Fibroblast of skin of left quadriceps (primary cell): ENCODE measurements at places on chromosomes 5 and 9.

- no peak for DNase-seq
These were observed 142.3 kb downstream of the TSSK1B start for GRCh38 chr5:113292462-113292861.

GRCh38 chr9:73031350-73031749 is 78.5 kb upstream of the ALDH1A1 start:
- DNase-seq, result no peak

DNA sequence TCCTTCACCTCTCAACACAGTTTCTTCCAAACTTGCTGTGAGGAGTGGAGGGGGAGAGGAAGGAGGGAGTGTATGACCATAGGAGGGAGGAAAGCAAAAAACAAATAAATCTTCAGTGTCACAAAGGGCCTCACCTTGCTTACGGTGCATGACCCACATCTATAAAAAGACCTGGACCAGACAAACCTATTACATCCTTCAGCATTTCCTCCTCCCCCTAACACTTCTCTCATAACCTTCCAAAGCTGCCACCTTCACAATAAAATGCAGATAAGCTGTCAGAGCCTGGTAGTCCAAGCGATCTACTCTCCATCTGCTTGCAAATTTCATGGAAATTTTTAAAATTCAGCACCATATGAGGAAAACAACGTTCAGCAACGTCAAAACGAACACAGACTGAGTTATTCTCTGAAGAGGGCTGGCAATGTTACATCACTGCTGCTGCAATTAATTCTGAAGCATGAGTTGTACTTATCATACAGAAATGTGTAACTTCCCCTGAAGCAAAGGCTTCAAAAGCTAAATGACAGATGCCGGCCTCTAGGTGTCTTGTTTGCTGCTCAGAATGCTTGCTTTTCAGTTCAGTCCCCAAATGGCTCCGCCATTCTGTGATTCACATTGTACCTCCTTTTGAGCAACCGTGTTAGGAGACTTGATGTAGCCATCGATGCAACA is 62.9 kb downstream of the EFNA5 start:
- no peak for DNase-seq

- peak; percentile 75 for DNase-seq
These were observed 38.8 kb downstream of the MYO10 start for GRCh38 chr5:16897284-16897704.
